ENCODE measurements at places on chromosomes 1 and 21. TPM values are rescaled to one million over a fixed set of nuclear protein-coding genes. Genes with fewer than 3 reads are reported as not detected.

Gene FAAH
- 3.4 TPM for total RNA-seq

Gene MTMR11
- 10.7 TPM for total RNA-seq

Gene SERPINC1
- not detected for total RNA-seq

Gene KCNE2
- not detected for total RNA-seq

Gene C1QTNF12
- not detected for total RNA-seq

Gene B3GALT5
- total RNA-seq, result not detected

Gene ANXA9
- not detected for total RNA-seq
